ENCODE measurements at places on chromosomes 16 and 17. TPM values are rescaled to one million over a fixed set of nuclear protein-coding genes. Genes with fewer than 3 reads are reported as not detected.
A peak's percentile ranks its signal among the peaks of the same experiment; 100 is the strongest.

GRCh38 chr16:23257682-23258081, 44.4 kb upstream of the SCNN1B start:
- no peak overlapping the region for H3K4me3 ChIP-seq
- no peak for DNase-seq

DNA sequence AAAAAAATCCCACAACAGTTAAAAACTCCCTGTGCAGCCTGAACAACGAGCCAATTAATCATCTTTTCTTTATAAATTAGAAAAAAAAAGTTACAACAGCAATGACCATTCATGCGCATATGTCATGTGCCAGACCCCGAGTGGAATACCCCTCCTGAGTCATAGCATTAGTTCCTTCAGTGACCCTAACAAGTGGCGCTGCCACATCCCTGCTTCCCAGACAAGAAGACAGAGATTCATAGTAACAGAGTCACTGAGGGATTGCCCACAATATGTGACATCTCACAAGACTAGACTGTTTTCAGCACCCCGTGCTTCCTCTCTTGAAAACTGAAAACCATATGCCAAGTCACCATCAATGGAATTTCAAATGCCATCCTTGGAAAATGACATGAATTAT, 7.9 kb downstream of the UMOD start:
- no peak overlapping the region for H3K27ac ChIP-seq
- H3K4me3 ChIP-seq = no peak overlapping the region
- DNase-seq = no peak

GRCh38 chr16:15907863-15908478, 19.6 kb upstream of the CEP20 start:
- no peak overlapping the region for H3K27ac ChIP-seq
- H3K36me3 ChIP-seq = no peaks in the 10 kb centered on the region
- DNase-seq = no peak
- no peaks in the 10 kb centered on the region for H3K4me1 ChIP-seq
- H3K4me3 ChIP-seq = no peak overlapping the region

GRCh38 chr16:17331991-17332390, 138.8 kb downstream of the XYLT1 start:
- no peaks in the 10 kb centered on the region for H3K27me3 ChIP-seq
- peaks cover 10% of the 10 kb centered on the region for H3K4me1 ChIP-seq
- H3K27ac ChIP-seq = no peak overlapping the region
- DNase-seq = no peak

DNA sequence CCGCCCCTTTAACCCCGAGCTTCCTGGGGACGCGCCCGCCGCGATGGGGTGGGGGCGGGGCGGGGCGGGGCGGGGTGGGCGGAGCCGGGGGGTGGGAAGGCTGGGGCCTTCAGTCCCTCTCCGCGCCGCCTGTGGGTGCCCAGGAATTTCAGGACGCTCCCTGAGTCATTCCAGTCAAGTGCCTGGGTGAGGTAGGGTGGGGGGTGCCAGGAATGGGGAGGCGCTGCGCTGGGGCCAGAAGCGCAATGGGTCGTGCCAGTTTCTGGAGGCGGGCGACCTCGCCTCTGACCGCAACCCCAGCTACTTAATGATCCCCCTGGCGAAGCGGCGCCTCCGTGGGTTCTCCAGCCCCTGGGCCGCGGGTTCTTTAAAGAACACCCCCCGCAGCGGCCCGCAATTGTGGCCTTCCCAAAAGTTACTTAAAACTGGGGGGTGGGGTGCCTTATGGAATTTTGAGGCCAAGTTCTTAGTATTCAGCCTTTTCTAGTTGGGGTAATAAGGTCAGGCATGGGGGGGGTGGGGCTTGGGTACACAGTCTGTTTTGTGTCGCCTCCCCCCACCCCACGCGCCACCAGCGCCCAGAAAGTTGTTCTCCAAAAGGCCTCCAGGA, 826 bp upstream of the GSE1 start:
- H3K27me3 ChIP-seq = no peaks in the 10 kb centered on the region
- DNase-seq = peak; percentile 94
- H3K4me3 ChIP-seq = peak overlapping the region; percentile 54

DNA sequence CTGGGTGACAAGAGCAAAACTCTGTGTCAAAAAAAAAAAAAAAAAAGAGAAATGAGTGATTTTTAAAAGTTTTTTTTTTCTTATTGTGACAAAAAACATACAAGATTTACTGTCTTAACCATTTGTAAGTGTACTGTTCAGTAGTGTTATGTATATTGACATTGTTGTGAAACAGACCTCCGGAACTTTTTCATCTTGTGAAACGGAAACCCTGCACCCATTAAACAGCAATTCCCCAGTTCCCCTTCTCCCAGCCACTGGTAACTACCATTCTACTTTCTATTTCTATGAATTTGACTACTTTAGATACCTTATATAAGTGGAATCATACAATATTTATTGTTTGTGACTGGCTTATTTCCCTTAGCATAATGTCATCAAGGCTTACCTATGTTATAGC, 18.7 kb downstream of the DUS2 start:
- no peaks in the 10 kb centered on the region for H3K36me3 ChIP-seq
- no peaks in the 10 kb centered on the region for H3K27me3 ChIP-seq
- H3K4me1 ChIP-seq = no peaks in the 10 kb centered on the region
- DNase-seq = no peak
- no peak overlapping the region for H3K4me3 ChIP-seq

DNA sequence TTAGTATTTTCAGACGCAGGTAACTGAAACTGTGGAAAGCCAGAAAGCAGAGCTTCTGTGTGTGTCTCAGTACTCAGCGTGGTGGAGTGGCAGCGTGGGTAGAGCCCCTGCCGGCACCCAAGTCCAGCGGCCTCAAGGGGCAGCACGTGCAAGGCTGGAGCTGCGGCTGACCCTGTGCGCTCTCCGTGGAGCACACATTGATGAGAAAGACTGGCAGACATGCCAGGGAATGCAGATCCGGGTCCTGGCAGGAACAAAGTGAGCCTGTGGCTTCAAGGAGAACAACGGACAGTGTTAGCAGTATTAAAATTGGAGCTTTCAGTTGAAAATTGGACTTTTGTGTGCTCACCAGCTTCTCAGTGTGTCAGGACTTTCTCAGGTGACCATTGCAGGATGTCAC, 23.3 kb downstream of the ZC3H18 start:
- DNase-seq = no peak
- H3K27ac ChIP-seq = no peak overlapping the region
- no peaks in the 10 kb centered on the region for H3K36me3 ChIP-seq
- H3K27me3 ChIP-seq = no peaks in the 10 kb centered on the region
- no peaks in the 10 kb centered on the region for H3K4me1 ChIP-seq

GRCh38 chr17:45269912-45270311, 8.0 kb upstream of the SPATA32 start:
- no peak for DNase-seq
- no peak overlapping the region for H3K4me3 ChIP-seq
- H3K4me1 ChIP-seq = no peaks in the 10 kb centered on the region
- no peaks in the 10 kb centered on the region for H3K27me3 ChIP-seq
- H3K36me3 ChIP-seq = peaks cover 6% of the 10 kb centered on the region

GRCh38 chr17:17151962-17152361, 54.2 kb downstream of the PLD6 start:
- DNase-seq = peak; percentile 96
- H3K27ac ChIP-seq = peak overlapping the region; percentile 41
- no peak overlapping the region for H3K4me3 ChIP-seq
- peaks cover 5% of the 10 kb centered on the region for H3K4me1 ChIP-seq
- H3K27me3 ChIP-seq = no peaks in the 10 kb centered on the region
- peaks cover 12% of the 10 kb centered on the region for H3K36me3 ChIP-seq

- no peak overlapping the region for H3K4me3 ChIP-seq
- no peaks in the 10 kb centered on the region for H3K27me3 ChIP-seq
- H3K27ac ChIP-seq = no peak overlapping the region
- no peaks in the 10 kb centered on the region for H3K4me1 ChIP-seq
These were observed 5.8 kb downstream of the TSR3 start for GRCh38 chr16:1345651-1346421.

DNA sequence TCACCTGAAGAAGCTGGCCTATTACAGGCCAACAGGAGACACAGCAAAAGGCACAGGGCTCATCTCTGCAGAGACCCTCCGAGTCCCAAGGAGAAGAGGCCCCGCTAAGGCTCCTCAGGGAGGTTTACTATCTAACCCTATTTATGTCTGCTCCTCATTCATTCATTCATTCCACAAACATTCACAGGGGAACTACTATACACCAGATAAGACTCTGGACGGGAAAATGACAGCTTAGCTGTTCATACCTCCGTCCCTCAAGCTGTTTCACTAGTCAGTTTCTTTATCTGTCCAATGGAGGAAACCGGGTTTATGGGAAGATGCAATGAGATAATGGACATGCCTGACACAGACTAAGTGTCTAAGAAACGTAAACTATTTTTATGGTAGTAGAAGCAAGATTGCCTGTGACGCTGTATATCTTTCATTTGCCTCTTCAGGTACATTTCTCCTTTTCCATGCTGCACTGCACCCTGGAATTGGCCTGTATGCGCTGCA, 62.1 kb downstream of the SRL start:
- H3K27me3 ChIP-seq = no peaks in the 10 kb centered on the region
- H3K36me3 ChIP-seq = no peaks in the 10 kb centered on the region
- H3K27ac ChIP-seq = no peak overlapping the region
- H3K4me3 ChIP-seq = no peak overlapping the region
- no peaks in the 10 kb centered on the region for H3K4me1 ChIP-seq

DNA sequence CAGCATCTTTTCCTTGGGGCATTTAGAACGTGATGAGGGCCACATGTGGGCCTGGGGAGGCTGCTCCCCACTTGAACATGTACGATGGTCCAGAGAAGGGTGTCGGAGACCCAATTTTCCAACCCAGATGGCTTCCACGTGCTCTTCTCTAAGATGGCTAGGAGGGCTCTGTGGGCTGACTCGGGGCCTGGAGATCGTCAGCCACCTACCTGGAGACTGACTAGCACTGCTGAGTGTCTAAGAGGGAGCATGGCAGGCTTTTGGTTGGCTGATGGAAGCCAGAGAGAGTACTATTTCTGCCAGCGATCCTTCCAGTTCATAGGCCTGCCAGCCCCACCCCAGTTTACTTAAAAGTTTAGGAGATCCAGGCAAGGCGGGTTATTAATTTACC, 60.2 kb upstream of the CLEC18A start:
- H3K4me1 ChIP-seq = no peaks in the 10 kb centered on the region
- H3K36me3 ChIP-seq = no peaks in the 10 kb centered on the region
- DNase-seq = no peak
- no peak overlapping the region for H3K4me3 ChIP-seq
- peak overlapping the region; percentile 61 for H3K27ac ChIP-seq

DNA sequence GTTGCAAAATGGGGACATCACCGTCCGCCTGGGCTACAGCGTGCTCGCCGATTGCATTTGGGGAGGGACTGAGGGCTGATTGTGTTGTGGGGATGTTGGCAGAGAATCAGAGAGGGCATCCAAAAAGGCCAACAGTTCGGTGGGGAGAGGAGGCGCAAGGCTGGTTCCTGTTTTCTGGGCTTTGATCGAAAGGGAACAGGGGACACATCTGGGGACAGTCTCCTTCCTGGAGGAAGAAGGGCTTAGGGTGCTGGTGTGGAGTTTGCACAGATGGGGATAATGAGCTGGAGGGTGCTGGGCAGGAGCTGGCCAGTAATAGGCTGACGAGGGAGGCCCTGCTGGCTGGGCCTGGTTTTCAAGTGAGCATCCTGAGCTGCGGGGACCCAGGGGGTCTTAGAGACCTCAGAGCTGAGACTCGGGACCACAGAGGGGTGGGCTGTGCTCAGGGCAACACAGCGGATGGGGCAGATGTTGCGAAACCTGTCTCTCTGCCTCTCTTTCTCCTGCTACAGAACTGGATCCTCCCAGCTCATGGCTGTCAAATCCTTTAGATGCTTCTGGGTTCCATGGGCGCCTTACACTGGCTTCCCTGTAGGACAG, 288.7 kb downstream of the SEC14L1 start:
- H3K36me3 ChIP-seq = no peaks in the 10 kb centered on the region
- H3K4me3 ChIP-seq = no peak overlapping the region
- no peak for DNase-seq
- H3K27ac ChIP-seq = peak overlapping the region; percentile 14
- no peaks in the 10 kb centered on the region for H3K27me3 ChIP-seq

DNA sequence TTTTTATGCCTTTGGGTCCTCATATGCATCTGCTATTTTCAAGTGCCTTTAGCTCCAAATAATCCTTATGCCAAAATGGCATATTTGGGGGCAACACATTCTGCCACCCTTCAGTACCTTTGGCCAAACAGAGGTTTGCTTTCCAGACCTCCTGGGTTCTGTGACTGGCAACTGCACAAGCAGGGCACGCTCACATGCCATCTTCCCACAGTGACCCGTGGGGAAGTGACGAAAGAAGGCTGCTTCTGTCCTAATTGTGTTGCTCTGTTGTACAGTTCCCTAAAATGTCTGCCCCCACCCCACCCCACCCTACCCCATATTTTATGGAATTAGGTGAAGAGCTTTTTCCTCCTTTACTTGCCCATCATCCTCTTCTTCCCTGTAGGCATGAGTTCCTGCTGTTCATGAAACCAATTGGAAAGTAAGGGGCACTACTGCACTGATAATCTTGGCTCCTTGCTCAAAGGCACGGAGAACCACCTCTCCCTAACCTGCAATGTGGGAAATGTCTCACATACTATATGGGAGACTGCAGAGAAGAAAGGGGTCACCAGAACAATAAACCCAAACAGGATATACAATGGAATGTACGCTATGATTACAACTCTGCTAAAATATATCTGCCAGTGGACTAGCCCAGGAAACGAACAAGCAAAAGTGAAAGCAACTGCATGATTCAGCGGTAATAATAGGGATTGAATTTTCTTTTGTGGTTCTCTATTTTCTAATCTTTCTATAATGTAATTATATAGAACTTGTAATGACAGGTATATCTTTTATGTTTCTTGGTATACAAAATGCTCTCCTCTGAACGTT, 3.3 kb upstream of the SLFN12L start:
- H3K4me3 ChIP-seq = no peak overlapping the region
- H3K27me3 ChIP-seq = no peaks in the 10 kb centered on the region
- no peak overlapping the region for H3K27ac ChIP-seq
- H3K4me1 ChIP-seq = peaks cover 3% of the 10 kb centered on the region

DNA sequence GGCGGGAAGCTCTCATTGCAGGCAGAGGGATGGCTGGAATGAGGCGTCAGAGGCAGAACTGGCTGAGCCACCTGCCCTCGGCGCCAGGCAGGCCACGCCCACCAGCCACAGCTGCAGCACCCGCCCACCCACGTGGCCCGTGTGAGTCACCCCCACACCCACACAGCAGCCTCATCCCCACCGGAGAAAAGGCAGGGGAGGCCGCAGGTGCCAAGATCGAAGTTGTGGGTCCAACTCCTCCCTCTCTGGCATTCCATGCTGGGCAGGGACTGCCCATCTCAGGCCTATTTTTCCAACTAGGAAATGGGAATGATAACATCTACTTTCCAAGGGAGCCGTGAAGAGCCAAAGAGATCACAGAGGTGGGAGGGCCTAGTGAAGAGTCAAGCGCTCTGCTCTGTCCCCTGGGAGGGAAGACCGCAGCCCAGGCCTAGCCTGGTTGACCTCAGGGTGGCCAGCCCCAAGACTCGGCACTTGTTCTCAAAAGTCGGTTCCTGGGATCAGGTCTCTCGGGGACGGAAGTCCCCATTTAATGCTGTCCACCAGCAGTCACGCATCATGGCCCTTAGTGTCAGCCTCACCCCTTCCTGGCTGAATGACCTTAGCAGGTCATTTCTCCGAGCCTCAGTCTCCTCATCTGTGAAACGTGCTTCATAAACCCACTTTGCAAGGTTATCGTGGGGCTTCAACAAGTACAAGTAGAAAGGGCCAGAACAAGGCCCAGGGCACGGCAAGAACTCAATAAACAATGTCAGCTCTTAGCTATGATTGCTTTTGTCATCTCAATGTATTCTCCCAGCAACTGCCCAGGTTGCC, at the start of gene TRPV3:
TSS of gene TRPV3 (minus strand) at position 45 of the 816 bp plus-strand sequence. CDS start 2,962 bp downstream, outside the sequence.
- no peak within 1 kb of the TSS for H3K4me3 ChIP-seq
- H3K27ac ChIP-seq = no peak within 1 kb of the TSS
- no peaks in the 10 kb centered on the region for H3K36me3 ChIP-seq

Gene OR3A2
- total RNA-seq = not detected

Gene TBX2
- 28.9 TPM for total RNA-seq

Gene TMEM98
- 65.8 TPM for total RNA-seq
